Retina (tissue), 1 donor: ENCODE measurements at places on chromosomes 11 and 22.

DNA sequence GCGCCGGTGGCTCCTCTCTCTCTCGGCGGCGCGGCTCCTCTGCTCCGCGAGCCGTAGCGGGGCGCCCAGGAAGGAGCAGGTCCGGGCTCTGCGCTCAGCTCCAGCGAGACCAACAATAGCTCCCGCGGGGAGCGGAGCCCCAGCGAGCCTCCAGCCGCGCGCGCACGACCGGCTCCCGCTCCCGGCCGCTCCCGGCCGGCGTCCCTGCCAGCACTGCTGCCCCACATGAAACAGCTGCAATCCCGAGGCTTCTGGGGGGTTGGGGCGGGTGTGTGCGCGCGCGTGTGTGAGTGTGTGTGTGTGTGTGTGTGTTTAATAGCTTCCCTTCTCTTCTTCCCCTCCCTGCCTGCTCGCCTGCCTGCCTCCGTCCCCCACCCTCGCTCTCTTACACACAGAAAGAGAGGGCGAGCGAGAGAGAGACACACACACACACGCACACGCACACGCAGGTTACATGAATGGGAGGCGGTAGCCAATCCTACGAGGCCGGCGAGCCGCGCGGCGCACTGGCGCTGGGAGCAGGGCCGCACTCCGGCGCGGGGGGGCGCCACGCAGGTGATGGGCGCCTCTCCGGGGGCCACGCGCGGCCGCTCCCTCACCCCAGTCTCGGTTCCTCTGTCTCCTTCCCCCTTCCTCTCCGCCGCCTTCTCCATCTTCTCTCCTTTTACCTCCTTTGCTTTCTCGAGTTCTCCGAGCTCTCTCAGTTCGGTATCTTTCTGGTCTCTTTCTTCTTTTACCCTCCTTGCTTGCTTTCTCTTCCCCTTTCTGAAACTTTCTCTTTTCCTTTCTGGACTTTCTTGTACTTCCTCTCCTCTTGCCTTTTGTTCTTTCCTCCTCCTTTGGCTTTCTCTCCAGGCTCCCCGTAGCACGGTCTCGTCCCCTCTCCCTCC lies at the start of gene TENM4:
Gene TENM4, minus strand, starts transcription at position 460 of the 890 bp plus-strand sequence. CDS start 371,086 bp downstream, outside the sequence.
- DNase-seq: peak; percentile 95

DNA sequence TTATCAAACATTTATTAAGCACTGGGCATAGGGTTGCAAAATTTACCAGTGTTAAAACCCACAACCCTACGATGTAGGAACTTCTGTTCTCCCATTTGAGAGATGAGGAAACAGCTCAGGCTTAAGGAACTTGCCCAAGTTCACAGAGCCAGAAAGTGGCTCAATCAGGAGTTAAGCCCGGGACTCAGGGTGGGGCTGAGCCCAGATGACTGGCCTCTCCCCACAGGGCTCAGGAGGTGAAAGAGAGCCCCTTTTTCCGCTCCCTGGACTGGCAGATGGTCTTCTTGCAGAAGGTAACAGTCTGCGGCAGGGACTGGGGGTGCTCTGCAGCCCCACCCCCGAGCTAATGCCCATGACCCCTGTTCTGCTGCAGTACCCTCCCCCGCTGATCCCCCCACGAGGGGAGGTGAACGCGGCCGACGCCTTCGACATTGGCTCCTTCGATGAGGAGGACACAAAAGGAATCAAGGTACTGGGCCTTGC lies 5.6 kb upstream of the ANKRD13D start:
- no peak for DNase-seq

GRCh38 chr11:87259736-87260135 lies 222.0 kb downstream of the TMEM135 start:
- DNase-seq: peak; percentile 11

- DNase-seq: no peak
These were observed 11.8 kb downstream of the SPECC1L start for GRCh38 chr22:24282401-24282800.

- DNase-seq: no peak
These were observed 30.3 kb upstream of the MMP13 start for GRCh38 chr11:102985850-102986249.

GRCh38 chr11:5266609-5267008 lies 3.1 kb downstream of the HBE1 start:
- no peak for DNase-seq

DNA sequence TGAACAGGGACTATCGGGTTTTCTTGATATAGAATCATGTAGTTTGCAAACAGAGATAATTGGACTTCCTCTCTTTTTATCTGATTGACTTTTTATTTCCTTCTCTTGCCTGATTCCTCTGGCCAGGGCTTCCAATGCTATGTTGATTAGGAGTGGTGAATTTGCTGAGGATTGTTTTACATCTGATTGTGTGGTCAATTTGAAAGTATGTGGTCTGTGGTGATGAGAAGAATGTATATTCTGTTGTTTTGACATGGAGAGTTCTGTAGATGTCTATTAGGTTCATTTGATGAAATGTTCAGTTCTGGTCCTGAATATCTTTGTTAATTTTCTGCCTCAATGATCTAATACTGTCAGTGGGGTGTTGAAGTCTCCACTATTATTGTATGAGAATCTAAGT lies 713.2 kb upstream of the CCDC179 start:
- DNase-seq: no peak

DNA sequence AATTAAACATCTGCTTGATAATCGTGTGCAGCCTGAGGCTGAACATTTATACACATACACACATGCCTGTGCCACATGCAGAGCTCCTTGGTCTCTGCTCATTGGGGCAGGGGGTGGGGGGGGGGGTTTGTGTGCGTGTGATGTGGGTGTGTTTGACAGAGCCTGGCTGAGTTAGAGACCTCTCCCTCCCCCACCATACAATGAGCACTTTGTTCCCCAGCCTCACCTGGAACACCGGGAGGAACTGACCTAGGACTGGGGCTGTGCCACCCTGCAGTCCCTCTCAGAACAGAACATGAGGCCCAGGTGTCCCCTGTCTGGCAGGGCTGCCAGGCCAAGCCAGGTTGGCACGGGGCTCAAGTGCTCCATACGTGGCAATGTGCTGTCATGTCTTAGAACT lies 96.6 kb downstream of the TP53I11 start:
- DNase-seq: no peak

DNA sequence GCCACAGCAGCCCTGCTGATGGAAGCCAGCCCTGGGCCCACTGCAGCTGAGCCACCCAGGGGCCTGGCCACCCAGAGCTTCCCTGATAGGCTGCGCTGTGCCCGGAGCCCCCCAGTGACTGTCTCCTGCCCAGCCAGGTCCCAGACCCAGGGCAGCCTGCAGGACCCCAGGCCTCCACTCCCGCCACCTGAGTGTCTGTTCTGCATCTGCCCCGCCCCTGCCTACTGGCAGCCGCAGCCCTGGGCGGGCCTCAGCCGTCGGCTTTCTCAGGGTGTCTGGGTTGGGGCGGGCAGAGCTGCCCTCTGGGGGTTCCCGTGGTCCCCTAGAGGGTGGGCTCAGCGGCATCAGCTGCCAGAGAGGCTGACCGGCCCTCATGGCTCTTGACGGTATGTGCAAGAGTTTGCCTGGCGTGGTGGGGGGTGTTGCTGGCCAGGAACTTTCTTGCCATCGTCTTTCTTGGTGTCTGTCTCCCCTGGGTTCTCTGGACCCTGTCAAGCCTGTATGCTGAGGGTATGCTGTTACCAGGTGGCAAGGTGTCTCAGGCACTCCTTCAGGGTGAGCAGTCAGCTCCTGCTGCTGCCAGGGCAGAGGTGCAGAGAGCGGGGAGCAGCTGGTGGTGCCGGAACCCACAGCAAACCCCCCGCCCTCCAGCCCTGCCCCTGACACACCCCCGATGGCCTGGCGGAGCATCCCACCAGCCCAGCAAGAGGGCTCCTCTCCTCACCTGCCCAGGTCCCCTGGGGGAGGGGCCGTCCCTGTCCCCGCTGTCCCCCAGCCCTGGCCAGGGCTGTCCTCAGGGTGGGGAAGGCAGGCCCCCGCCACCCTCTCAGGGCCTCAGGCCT lies 12.2 kb upstream of the PIM3 start:
- DNase-seq: no peak

DNA sequence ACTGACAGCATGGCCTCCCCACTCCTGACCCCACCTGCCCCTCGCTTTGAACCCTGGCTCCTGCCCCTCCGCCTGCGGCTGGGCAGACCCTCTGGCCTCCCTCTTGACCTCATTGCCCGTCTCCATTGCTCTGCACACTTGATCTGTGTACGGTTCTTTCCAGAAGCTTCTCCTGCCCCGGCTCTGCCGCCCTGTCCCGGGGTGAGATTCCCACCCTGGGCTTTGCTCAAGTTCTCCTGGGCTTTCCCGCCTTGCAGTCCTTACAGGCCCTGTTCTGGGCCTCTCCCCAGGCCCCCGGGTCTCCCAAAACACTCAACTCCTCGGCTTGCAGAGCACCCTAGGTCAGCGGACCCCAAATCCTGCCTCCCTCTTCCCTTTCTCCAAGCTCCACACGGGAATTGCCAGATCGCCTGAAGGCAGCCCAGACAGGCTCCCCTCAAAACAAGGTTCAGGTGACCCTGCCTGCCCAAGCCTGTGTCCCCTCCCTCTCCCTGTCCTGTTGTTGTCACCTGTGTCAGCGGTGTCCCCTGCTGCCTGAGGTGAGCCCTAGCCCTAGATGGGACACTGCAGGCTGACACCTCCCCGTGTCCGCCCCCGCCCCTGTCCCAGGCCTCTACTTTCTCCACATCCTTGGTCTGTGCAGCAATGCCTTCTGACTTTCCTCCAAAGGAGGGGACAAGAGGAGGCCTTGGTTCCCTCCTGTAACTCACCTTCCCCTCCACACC lies 1.5 kb downstream of the GAL start:
- DNase-seq: no peak

GRCh38 chr22:44525941-44526778 lies 28.1 kb upstream of the RTL6 start:
- no peak for DNase-seq

- no peak for DNase-seq
These were observed 52.2 kb downstream of the NUP98 start for GRCh38 chr11:3745161-3745560.

GRCh38 chr11:105315287-105315686 lies 175.7 kb upstream of the CARD18 start:
- DNase-seq: no peak

- DNase-seq: no peak
These were observed 66.4 kb upstream of the WNT7B start for GRCh38 chr22:46043339-46043738.

DNA sequence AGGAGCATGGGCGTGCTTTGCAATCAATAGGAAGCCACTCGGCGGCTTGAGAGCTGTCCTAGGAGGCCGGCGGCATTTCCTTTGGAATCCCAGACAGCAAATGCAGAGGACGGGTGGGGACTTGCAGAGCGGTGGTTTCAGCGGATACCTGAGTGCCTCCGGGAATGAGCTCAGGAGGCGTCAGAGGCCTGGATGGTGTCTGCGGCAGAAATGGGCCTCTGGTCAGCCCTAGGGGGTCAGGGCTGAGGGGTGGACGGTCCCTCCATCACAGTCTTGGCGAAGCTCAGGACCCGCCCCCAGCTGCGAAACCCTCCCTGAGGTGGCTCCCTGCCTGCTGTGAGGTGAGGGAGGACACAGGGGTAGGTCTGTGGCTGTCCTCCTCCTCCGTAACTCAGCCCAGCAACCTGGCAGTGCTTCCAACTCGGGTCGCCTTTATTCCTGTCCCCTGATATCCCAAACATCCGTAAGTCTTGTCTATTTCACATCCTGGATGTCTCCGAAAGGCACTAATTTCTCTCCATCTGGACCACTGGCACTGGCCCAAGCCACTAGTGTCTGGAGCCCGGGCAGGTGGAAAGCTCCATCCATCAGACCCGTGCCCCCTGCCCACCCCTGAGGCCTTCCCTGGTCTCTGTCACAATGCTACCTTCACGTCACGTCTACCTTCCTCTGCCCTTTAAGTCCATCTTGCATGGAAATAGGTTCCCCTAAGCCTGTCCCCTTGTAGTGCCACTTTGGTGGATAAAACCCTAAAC lies 686.6 kb downstream of the BRD1 start:
- DNase-seq: no peak

DNA sequence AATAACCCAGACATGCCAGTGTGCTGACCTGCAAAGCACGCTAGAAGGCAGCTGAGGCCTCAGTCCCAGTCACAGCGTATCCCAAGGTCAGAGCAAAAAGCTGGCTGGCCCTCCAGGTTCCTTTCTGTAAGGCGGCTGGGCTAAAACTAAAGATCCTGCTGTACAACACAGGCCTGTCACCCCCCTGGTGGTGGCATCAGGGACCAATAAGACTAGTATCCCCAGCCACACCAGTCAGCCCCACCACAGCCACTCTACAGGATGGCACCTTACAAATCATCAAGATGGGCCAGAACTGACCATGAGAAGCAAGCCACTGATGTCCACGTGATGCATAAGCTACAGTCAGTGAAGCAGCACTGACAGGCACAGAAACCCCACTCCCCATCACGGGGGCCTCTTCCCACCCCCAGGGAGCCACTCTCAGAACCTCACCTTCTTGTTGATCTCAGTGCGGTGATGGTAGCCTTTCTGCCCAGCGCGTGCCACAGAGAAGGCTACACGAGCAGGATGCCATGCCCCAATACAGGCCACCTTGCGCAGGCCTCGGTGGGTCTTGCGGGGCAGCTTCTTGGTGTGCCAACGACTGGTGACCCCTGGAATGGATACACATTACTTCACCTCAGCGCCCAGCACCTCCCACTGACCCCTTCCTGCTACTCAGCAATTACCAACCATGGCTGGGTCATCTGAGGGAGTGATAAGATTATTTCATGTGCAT lies 5.0 kb downstream of the RPL3 start:
- DNase-seq: no peak

- no peak for DNase-seq
These were observed 24.7 kb downstream of the MACROD1 start for GRCh38 chr11:64141081-64141783.

DNA sequence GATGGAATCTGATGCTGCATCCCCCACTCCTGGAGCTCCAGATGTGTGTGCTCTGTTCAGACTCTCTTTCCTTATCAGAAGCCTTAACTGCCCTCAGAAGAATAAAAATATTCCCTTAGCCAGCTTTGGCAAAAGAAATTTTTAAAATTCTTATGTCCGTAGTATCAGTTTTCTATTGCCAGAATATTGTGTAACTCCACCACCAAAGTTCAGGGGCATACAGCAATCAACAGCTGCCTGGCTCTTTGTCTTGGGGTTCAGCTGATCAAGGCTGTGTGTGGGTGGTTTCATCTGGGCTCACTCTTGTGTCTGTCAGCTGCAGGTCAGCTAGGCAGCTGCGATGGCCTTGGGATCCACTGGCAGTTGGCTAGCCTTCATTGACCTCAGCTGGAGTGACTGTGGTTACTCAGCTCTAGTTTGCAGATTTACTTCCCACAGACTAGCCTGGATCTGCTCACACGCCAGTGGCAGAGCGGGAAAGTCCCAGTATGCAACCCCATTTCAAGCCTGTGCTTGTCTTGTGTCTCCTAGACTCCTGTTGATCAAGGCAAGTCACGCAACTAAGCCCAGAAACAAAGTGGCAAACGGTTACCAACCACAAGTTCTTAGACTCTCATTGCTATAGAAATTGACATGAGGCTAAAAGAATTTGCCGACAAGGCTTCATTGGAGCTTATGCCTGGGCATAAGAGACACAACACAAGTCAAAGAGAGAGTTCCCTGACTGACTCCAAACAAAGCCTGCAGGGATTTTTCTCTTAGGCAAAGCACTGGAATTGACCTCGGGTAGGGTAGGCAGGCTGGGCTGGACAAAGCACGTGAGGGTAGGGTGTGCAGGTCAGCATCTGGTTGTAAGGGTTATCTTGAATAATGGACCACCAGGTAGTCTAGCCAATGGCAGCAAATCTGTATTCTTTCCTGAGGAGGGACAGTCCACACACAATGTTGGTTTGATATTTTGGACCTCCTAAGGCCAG lies 7.5 kb downstream of the TMEM138 start:
- no peak for DNase-seq

GRCh38 chr11:134485316-134485715 lies 73.3 kb upstream of the B3GAT1 start:
- no peak for DNase-seq
